Thoracic aorta (tissue), 2 donors: ENCODE measurements at places on chromosomes 12 and 14. TPM values are rescaled to one million over a fixed set of nuclear protein-coding genes. Genes with fewer than 3 reads are reported as not detected.

The CLEC4D gene
- not detected for total RNA-seq

The PRKAB1 gene
- total RNA-seq: 19.0 TPM

The TPPP2 gene
- not detected for total RNA-seq

The TMEM121 gene
- 2.6 TPM for total RNA-seq

The CLEC6A gene
- total RNA-seq: not detected

The NOVA1 gene
- 11.0 TPM for total RNA-seq

The CISTR gene
- not detected for total RNA-seq

The KLHDC1 gene
- total RNA-seq: 11.4 TPM

The TSPAN11 gene
- total RNA-seq: 0.41 TPM

The STON2 gene
- total RNA-seq: 10.4 TPM

The NFE2 gene
- 1.8 TPM for total RNA-seq

The SSPN gene
- 50.9 TPM for total RNA-seq

- no peak for DNase-seq
These were observed 68.2 kb upstream of the TBX3 start for GRCh38 chr12:114752217-114752616.

DNA sequence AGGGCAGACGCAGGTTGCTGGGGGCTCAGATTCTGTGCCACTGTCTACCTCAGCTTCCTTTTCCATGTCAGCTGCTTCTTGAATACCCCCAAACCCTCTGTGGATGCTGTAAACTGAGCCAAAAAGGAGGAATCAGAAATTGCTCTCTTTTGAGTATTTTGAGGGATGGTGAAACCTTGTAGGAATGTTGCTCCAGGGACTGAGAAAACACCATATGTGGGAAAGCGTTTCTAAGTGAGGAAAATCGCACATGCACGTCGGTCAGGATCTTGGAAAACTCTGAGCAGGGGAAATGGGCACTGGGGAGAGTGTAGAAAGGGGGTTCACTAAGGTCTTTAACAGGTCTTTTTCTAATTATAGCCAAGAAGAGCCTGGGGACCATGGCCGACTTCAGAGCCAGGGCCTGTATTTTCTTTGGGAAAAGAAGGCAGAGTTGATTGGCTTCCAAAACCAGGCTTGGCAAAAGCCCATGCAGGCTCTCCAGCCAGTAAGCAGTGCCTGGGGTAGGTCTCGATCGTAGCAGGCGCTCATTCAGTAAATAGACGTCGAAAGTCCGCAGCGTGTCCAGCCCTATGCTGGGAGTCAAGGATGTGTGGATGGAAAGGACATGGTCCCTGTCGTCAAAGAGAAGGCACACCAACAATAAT, 58.0 kb downstream of the NTF3 start:
- DNase-seq: peak; percentile 15

GRCh38 chr14:100885617-100886016, 17.9 kb downstream of the RTL1 start:
- DNase-seq: no peak

DNA sequence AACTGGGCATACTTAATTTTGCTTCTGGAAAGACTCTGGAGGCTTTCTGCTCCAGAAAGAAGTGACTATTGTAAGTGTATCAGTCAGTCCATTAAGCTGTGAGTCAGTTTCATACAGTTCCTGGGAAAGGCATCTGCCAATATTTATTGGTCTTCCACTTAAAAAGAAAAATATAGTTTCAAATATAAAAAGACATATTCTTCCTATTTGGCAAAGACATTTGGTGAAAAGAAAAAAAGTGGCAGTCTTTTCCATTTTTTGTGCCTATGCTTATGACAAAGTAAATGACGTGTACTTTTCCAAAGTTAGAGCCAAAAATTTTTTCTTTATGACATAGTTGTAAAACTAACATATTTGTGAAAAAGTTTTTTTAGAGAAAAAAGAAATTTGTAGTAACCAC, 12.3 kb downstream of the TMEM30B start:
- DNase-seq: no peak

GRCh38 chr14:104749111-104749649, 3.8 kb upstream of the SIVA1 start:
- no peak for DNase-seq

- DNase-seq: no peak
These were observed 704.9 kb downstream of the NRXN3 start for GRCh38 chr14:78875049-78875448.

DNA sequence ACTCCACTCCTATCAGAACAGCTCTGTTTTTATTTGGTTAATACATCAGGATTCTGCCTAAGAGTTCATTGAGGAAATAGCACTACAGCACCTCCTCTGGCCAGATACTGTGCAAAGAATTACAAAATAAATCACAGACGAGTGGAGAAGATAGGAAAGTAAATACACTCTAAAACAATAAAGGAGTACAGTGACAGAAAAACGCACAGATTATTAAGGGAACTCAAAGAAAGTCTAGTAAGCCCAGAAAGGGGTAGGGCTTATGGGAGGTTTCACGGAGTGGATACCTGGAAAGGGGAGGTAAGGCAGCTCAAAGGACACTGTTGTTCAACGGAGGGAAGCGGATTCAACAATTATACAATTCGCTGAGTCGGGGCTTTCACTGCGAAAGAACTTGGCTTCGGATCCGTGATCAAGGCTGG, 5.5 kb downstream of the OR10AD1 start:
- no peak for DNase-seq

DNA sequence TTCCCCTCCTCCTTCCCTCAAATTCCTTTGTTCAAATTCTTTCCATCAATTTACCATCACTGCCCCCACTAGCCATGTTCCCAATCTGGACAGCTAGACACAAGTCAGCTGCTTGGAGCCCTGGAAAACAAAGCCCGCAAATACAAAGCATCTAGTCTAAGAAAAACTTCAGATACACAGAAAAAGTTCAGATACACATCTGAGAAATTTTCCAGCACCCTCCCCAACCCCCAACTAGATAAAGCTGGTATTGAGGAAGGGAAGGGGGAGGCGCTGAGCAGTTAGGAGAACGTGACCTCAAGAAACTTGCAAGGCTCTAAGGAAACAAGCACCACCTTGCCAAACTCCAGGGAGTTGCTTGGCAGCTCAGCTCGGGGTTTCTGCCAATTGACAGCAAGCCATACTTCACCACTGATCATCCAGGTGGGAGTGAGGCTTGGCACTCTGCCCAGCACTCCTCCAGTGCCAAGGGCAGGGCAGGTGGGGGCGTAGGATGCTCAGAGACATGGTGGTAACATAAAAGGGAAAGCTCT, 5.1 kb upstream of the CNIH1 start:
- no peak for DNase-seq

GRCh38 chr14:62087191-62087590, 325.0 kb downstream of the SNAPC1 start:
- DNase-seq: no peak

GRCh38 chr12:107094183-107094448, 767 bp upstream of the CRY1 start:
- DNase-seq: no peak

DNA sequence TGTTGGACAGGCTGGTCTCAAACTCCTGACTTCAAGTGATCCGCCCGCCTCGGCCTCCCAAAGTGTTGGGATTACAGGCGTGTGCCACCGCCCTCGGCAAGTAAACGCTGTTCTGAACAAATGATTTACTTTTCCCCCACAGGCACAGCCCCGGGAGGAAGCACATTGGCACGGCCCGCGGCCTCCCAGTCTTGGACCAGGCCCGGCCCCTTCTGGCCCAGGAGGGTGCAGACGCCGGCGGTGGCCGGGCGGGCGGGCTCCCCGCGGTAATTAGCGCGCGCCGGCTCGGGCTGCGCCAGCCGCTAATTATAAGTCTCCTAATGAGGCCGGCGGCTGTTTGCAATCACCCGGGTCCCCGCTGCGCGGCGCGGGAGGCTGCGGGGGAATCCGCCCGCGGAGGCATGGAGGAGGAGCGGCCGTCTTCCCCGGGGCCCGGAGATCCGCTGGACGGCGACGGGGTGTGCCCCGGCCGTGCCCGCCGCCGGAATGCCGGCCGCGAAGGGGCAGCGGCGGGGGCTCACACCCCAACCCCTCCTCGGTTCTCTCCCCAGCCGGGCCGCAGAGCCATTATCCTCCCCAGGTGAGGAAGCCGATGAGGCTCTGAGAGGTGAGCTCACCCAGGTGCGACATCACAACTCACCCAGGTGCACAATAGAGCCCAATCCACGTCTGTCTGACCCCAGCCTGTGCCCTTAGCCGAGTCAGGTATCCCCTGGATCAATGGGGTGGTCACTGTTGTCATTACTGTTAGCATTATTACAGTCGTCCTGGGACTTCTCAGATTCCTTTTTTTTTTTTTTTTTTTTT, 3.3 kb upstream of the POP5 start:
- DNase-seq: no peak

DNA sequence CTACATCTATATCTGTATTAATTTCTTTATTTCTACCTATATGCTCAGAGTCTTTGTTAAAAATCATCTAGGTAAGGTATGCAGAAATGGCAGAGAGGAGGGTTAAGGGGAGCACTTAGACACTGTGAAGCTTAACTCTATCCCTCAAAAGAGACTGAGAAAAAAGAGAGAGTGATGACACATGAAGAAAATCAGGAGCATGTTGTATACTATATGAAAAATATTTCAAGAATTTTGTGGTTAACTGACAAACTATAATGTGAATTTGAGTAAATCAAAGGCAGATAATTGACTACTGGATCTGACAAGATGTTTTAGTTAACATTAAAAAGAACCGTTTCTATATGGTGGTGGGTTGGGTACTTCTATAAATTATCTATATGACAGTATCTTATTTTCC, 1814.2 kb upstream of the SEL1L start:
- no peak for DNase-seq

DNA sequence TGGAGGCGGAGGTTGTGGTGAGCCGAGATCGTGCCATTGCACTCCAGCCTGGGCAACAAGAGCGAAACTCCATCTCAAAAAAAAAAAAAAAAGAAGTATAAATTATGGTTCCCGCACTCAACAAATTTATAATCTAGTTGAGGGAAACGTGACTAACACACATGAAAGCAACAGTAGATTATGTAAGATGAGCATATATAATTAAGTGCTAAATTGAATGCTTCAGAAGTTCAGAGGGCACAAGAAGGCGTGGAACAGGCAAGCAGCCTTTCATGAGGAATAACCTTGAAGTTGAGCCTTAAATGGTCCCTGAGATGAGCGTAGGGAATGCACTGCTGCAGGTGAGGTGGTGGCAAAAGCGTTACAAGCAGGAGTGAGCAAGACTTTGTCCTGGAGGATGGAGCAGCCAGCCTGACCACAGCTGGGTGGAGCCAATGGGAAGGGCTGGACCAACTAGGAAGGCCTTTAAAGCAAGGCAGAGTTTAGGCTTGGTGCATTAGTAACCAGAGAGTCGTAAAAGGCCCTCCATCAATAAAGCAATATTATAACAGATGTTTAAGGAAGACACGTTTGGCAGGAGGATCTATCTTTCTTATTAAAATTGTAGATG, 30.6 kb upstream of the TUBA1A start:
- no peak for DNase-seq

GRCh38 chr14:30297876-30298795, 260.8 kb upstream of the G2E3 start:
- no peak for DNase-seq
